ENCODE measurements at places on chromosomes 16 and 17.
A peak's percentile ranks its signal among the peaks of the same experiment; 100 is the strongest.

GRCh38 chr16:28202147-28202746 is 9.5 kb downstream of the XPO6 start:
- DNase-seq: no peak

GRCh38 chr16:85259832-85260167 is 147.5 kb upstream of the CIBAR2 start:
- DNase-seq: no peak

DNA sequence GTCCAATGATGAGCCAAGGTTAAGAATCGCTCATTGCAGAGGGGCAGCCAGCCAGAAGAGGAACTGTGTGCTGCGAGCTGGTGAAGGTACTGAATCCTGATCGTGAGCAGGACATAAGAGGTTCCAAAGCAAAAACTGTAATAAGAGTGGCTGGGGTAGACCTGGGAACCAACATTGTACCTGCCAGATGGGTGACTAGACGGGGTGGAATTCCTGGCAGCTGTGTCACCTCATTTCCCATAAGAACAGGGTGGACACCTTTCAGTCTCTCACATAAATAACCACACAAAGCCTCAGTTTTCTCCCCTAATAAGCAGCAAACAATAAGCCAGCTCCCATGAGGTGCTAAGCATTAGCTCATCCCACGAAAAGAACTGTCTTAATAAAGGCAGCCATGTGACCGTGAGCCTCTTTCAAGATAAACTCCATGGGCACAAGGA is 290.3 kb downstream of the SOX9 start:
- DNase-seq: no peak

- DNase-seq: no peak
Observed at GRCh38 chr16:26701243-26701886, 365.4 kb upstream of the C16orf82 start.

DNA sequence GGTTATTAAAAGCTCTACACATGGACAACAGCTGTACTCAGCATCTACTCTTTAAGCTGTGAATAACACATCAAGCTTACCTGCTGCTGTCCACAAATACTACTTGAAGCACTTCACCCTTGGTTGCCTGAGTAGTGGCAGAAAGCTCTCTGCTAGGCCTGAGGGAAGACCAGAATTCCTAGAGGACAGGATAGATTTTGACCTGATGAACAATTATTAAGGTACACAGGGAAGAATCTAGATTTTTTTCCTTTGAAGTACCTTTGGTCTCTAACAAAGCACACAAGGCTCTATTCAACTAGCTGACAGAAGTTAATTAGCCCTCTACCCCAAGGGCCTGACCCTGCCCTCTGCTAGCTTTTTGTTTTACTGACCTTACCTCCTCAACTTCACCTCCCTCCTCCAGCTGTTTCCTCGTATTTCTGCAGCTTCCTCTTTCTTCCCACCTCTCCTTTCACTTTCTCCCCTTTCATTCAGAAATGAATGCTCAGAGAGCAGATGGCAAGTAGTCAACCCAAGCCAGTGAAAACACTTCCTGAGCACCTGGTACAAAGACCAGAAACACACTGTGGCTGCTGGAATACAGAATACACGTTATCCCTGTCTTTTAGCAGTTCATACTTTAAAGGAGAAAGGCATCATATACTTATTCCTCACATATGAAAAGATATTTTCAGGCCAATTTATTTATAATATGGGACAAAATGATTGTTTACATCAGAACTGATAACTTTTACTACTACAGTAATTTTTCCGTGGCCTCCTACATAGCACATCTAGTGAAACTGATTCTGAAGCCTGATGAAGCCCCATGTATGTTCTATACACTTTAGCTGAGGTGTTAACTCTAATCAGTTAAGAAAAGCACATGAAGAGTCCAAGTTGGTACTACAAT is 5.7 kb upstream of the VEZF1 start:
- no peak for DNase-seq

DNA sequence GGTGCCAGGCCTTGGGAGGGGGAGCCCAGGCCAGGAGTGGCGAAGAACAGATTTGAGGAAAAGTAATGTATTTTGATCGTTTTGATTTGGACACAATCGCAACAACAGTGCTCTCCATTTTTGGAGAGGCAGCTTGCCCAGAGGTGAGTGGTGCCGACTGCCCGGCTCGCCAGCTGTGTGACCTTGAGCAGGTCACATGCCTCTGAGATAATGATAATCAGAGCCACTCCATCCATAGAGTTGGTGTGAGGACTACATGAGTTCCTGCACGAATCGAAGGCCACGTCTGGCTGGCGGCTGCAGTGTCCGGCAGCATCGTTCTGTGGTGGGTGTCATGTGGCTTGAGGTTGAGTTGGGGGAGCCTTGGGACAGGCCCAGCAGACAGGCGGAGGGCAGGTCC is 20.7 kb downstream of the LLGL2 start:
- no peak for DNase-seq

DNA sequence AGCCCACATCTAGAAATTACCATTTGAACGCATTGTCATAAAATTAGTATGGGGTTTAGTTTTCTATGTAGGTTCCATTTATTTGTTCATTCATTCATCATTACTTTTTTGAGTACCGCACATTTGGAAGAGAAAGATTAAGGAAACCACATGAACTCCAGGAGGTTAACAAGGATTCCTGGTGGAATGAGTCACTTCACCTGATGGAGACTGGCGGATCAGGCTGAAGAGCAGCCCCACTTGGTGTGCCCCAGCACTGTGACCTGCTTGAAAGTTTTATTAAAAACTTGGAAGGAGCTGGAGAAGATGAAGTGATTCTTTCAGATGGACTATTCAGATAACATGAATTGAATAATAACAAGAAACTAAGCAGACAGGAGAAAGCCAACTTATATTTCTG is 293.6 kb upstream of the CDH11 start:
- DNase-seq: no peak

GRCh38 chr17:18038861-18039534 is at the start of the genes ATPAF2 and GID4:
ATPAF2 (minus strand) TSS chr17:18039168; CDS start chr17:18039013, 155 bp downstream.
GID4 (plus strand) TSS chr17:18039408; CDS start chr17:18039465, 57 bp downstream.
- peak; percentile 98 for DNase-seq

DNA sequence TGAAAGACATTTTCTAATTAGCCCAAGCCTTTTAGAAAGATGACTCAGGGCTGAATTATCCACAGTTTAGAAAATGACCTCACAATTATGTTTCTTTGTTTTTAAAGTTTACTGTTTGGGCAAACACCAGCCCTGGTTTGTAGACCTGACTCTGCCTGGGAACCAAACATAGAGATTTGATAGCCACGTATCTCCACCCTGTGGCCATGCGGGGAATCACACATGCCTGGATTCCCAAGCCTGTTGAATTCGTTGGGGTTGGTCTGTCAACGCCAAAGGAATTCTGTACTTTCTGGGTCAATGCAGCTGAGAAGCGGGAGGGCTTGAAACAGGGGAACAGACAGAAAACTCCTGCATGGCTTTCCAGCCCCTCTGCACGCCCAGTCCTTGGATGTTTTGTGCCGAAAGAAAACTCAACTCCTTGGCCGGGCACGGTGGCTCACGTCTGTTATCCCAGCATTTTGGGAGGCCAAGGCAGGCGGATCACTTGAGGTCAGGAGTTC is 26.9 kb downstream of the CD300A start:
- peak; percentile 35 for DNase-seq

GRCh38 chr17:44779211-44780025 is 20.6 kb downstream of the ADAM11 start:
- DNase-seq: peak; percentile 47

DNA sequence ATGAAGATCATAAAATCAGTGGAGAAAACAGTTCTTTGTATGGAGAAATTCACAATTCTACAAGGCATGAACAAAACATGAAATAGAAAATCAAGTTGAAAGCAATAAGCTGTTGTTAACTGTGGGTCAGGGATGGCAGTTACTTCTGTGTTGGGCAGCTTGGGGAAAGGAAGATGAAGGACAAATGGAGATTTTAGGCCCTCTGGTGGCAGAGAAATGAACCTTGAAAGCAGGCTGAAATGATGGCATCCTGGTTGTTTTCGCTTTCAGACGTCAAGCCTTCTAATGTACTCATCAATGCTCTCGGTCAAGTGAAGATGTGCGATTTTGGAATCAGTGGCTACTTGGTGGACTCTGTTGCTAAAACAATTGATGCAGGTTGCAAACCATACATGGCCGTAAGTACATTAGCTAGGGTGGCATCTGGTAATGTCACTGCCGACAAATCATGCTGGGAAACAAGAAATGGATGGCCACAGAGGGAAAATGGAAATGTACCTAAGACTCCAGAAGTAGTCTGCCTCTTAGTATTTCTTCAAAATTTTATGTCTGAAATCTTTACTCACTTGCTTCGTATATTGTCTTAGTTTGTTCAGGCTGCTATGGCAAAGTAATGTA is 108.9 kb downstream of the MAP2K6 start:
- no peak for DNase-seq

- no peak for DNase-seq
Observed at GRCh38 chr16:16988963-16989362, 481.8 kb downstream of the XYLT1 start.

DNA sequence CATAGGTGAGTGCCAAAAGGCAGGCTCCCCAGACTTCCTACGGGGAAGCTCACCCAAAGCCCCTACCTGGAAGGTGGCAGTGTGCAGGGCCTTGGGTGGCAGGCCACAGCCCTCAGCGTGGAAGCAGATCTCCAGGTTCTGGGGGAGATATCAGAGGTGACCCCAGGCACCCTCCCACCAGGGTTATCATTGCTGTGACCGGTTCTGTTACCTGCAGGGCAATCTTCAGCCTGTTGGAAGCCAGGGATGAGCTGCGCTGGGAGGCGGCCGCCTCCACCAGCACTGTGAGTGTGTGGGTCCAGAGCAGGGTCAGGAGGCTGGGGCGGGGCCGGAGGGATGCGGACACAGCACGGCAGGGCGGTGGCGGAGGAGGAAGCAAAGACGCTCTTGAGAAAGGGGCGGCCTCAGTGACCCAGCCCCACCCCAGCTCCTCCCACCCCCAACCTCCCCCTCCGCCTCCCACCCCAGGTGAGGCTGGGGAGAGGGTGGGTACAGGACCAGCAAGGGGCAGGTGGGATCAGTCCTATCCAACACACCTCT is 13.1 kb downstream of the UNC13D start:
- DNase-seq: no peak

- DNase-seq: no peak
Observed at GRCh38 chr17:70059071-70059470, 16.0 kb upstream of the KCNJ16 start.

- no peak for DNase-seq
Observed at GRCh38 chr16:56600398-56600999, 7.9 kb upstream of the MT2A start.

GRCh38 chr17:68295086-68295485 is 3.8 kb downstream of the ARSG start:
- peak; percentile 43 for DNase-seq

DNA sequence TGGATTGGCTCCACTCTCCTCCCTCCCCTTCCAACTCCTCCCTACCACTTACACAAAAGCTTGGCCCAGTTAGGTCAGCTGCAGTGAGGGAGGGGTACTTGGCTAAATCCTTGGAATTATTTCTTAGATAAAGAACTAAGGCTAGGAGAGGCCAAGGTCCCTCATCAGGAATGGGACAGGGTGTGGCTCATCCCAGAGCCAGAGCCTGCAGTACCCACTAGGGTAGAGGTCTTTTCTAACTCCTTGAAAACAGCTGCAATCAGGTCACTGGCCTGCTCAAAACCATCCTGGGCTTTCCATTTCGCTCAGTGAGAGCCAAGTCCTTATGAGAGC is 1.9 kb upstream of the SLC46A1 start:
- DNase-seq: no peak

DNA sequence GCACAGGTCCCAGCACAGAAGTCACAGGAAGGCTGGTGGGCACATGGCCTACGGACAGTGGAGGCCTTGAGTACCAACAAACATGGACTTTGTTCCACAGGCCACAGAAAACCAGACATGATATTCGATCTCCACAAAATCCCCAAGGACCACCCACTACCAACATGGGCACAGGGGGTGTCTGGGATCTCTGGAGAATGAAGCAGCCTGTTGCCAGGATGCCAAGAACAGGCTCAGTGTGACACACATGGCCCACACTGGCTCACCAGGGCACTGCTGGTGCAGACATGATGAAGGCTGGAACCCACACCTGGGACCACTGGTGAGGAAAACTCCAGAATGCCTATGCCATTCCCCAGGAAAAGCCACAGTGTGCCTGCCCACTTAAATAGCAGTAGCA is 120.2 kb downstream of the C16orf78 start:
- DNase-seq: no peak

GRCh38 chr16:57038166-57038565 is 48.8 kb downstream of the NLRC5 start:
- DNase-seq: no peak

DNA sequence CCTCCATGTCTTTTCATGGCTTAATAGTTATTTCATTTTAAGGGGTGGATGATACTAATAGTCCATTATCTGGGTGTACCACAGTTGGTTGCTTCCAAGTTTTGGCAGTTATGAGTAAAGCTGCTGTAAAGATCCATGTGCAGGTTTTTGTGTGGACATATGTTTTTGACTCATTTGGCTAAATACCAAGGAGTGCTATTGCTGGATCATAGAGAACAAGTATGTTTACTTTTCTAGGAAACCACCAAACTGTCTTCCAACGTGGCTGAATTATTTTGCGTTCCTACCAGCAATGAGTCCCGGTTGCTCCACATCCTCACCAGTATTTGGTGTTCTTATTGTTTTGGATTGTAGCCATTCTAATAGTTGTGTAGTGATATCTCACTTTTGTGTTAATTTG is 181.9 kb downstream of the SPECC1 start:
- no peak for DNase-seq

GRCh38 chr17:77354670-77355455 is 214.1 kb downstream of the SEC14L1 start:
- no peak for DNase-seq

DNA sequence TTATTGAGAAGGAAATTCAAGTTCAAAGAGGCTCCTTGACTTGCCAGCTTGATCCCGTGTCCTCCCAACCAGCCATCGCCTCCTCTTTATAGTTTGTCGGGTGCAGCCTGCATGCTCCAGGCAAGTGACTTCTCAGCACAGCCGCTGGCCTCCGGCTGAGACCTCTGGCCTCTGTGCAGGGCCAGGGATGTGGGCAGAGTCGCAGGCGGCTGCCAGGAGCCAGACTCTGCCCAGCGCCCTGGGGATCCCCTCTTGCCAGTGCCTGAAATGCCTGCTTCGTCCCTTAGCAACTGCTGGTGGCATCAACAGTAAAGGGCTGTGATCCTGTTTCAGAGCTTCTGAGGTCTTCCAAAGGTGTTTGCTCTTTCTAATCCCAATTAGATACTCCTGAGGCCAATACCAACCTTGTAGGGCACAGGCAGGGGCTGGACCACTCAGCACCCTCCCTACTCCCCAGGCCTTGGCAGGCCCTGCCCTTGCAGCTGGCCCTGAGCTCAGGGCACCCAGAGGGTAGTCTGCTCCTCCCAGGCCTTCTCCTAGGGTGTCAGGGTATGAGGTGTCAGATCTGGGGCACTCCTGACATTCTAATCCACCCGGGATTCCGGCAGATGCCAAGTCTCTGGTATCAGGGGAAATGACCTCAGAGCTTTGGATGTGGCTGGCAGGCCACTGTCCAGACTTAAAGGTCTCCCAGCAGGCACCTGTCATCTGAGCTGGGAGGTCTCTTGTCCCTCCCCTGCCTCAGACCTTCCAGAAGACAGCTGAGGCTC is 68.0 kb upstream of the SIAH1 start:
- DNase-seq: no peak

- DNase-seq: no peak
Observed at GRCh38 chr16:29645694-29646187, 17.3 kb upstream of the SPN start.

GRCh38 chr17:21539146-21539545 is 153.2 kb upstream of the KCNJ18 start:
- DNase-seq: no peak

GRCh38 chr17:79410681-79411080 is 200.2 kb downstream of the RBFOX3 start:
- no peak for DNase-seq

All from stimulated activated CD4-positive, alpha-beta T cell treated with anti-CD3 and anti-CD28 coated beads, Interleukin-12 subunit alpha, Interleukin-12 subunit beta, amount 100 ng/mL, for 24 hours (primary cell).